Astrocyte of the spinal cord (primary cell): ENCODE measurements at places on chromosomes 1 and 21.
A peak's percentile ranks its signal among the peaks of the same experiment; 100 is the strongest.

DNA sequence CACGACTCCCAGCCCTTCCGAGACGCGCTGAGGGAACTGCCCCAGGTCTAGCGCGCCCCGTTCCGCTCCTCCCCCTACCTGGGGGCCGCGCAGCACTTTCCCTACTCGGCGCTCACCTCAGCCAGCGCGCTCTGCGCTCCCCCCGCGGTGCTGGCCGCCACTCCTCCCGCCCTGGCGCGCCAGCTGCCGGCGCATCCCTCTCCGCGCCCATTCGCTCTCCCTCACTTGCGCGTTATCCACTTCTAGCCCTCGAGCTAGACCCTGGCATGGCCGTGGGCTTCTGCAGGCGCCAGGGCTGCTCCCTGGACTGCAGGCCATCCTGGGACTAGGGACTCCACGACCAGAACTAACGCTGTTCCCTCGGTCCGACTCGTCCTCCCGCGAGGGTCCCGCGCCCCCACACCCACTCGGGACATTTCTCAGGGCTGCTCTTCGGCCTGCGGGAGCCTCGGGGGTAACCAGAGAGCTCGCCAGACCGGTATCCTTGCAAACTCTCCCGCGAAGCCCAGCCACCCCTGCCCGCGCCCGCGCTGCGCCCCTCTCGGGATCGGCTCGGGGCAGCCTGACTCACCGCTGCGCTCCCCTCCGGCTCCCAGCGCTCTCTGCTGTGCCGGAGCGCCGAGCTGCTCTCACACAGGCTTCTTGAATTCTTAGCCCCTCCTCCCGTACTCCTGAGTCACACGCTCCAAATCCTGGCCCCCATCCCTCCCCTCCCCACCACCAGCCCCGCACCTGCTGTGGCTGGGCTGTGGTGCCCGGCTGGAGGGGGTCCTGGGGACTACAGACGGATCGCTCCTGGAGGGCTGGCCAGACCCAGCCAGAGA, at the start of gene NGF:
Gene NGF (minus strand): TSS at position 617 of the 824 bp plus-strand sequence. CDS start 51,454 bp downstream, outside the sequence.
- peak; percentile 62 for DNase-seq

DNA sequence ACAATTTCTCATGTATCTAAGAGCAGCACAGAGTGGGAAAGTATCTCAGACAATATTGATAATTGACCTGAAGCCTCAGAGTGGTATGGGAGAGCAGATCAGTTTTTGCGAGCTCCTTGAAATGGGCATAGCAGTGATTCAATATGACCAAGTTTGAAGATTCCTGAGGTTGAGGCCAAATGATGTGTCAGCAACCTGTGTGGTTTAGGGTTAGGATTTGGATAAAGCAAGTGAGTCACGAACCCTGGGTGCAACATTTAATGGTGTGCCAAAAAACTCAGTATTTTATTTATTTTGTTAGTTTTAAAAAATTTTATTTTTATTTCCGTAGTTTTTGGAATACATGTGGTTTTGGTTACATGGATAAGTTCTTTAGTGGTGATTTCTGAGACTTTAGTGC, 92.5 kb upstream of the C21orf91 start:
- peak; percentile 85 for DNase-seq

DNA sequence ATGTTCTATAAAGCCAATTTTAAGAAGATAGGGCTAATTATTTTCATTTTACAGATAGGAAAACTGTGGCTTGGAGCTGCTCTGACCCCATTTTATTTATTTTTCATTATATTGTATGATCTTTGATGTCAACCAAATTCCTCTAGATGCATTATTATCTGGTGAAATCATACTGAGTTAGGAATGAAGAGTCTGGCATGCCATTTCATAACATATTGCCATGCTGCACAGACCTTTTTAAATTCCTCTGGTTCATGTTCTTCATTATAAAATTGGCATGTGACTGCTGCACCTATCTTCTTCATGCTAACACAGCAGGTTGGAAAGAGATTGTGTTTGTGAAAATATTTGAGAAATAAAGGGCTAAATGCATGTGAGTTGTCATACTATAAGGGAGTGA, 12.7 kb downstream of the PRRX1 start:
- peak; percentile 43 for DNase-seq

DNA sequence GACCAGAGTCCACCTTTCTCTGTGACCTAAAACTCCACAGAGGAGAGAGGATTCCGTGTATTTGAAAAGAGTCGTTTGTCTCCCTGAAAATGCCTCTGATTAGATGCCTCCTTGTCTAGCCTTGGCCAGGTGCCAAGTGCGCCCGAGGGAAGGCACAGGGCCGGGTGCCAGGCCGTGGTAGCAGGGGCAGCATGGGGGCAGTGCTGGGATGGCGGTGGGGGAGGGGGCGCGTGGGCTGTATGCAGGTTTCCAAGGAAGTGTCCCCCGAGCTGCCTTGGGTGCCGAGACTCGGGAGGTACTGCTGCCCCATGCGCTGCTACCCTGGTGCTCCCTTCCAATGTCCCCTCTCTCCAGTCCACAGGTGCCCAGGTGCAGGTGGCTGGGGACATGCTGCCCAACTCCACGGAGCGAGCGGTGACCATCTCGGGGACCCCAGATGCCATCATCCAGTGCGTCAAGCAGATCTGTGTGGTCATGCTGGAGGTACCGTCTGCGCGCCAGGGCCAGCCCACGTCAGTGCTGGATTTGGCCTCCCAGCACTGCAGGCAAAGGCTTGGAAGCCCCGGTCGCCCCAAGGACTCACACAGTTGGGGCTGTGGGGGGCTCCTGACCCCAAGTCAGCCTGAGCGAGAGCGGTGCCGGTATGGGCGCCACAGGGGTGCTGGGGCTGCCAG, 70.9 kb upstream of the COL6A1 start:
- DNase-seq = no peak

DNA sequence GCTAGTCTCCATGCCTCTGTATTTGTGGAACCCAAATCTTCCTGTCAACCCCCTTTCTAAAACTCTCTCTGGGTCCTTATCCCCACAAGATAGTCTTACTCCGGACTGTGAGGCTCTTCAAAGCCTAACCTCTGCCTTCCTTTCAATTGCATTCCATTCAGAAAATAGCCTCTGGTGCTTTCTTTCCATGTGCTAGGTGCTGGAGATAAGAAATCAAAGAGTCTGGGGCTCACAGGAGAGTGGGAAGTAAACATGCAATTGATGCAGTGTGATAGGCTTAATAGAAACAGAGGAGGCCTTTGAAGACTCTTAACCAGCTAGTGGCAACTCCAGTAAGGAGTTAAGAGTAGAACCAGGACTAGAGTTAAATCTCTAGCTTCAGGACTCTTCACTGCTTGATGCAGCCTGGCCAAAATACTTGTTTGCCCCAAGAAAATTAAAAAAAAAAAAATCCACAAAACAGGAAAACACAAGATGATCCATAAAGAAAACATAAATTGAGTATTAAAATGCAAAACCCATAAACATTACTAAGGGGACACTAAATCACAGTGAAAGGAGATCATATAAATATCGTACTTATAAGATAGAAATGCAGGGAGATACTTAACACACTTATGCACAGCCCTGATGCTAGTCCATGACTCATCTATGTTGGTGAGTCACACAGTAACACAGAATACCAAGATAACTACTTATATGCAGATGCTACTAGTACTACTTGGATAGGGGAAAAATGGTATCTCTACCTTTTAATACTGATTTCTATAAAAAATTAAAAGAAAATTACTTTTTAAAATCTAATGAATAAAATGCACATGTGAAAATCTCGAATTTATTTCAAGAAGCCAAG, 341.5 kb downstream of the KCNH1 start:
- peak; percentile 83 for DNase-seq

DNA sequence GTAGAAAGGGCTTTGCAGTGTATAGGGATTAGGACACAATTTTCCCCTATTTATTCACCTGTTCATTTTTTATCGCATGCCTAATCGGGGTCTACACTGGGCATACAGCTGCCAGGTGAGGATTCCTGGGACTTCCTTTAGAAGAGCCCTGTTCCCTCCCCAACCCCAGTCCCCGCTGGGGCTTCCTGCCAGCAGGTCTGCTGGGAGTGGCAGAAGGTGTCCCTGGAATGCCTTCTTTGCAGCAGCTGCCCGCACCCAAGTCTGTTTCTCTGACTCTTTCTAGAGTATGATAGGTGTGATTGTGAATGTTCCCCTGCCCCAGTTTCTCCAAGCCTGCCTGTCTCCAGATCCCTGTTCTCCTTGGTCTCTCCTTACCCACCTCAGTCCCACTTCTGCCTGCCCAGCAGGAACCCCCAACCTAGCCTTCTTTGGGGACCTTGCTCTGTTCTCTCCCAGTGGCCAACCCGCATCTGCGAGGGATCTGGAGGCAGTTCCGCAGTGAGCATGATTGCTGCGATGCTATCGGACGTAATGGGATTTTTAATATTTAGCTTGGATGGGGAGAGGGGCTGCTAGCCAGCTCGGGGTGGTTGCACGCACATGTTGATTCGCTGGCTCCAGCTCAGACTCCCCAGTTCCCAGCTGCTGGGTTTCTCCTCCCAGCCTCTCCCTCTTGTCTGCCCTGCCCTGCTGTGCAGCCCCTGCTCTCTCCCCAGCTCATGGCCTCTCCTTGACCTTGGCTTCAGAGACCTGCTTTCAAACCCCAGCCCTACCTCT, 79.8 kb downstream of the EPHB2 start:
- no peak for DNase-seq

DNA sequence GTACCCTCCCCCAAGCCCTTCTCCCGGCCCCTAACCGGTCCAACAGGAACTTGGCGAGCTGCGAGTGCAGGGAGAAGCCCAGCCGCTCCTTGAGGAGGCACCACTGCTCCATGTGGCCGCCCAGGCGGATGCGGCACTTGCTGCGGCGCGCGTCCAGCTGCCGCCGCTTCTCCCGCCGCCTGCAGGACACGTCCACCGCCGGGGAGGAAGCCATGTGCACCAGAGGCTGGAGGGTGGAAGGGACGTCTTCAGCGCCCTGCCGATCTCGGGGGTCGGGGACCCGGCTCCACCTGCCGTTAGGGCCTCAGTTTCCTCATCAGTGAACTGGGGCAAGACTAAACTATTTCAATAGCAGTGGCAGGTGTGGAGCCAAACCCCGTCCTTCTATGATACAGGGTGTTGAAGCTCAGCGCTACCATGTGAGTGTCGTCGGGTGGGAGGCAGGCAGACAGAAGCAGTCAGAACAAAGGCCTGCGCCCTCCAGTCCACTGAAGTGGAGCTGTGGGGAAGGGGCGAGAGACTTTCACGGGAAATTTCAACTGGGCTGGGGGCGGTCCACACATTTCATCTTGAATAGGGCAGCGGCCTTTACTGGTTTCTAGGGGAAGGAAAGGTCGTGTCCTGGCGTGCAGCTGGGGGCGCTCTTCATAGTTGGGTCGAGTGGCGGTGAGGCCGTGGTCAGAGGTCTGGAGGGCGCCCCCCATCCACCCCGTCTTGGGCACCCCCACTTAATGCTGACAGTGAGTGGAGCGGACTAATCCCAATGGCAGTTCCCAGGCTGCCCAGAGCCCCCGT, 592 bp downstream of the ZNF692 start:
- DNase-seq = peak; percentile 64

GRCh38 chr1:21338573-21339355, 48.5 kb upstream of the ECE1 start:
- peak; percentile 66 for DNase-seq

GRCh38 chr1:58183286-58183685, 363.2 kb downstream of the OMA1 start:
- DNase-seq = no peak

- no peak for DNase-seq
Observed at GRCh38 chr1:4726620-4727341, 72.4 kb downstream of the AJAP1 start.

- DNase-seq = no peak
Observed at GRCh38 chr1:41358131-41359021, 2.9 kb upstream of the FOXO6 start.

DNA sequence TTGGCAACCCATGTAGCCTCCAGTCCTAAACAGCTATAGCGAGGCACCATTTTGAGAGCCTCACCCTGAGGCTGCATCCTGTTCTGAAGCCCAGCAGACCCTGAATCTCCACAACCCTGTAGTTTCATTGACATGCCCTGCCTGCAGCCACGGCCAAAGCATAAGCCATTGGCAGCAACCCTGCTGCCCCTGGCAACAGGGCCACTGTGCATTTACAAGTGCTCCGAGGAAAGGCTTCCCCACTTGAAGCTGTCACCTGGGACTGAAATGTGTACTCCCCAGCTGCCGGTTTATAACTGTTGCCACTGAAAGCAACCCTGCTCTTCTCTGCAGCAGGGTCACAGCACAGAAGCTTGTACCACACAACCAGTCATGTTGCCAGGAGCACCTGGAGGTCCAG, 124.2 kb upstream of the OLFM3 start:
- no peak for DNase-seq
